ENCODE measurements at places on chromosomes 16 and 17. TPM values are rescaled to one million over a fixed set of nuclear protein-coding genes. Genes with fewer than 3 reads are reported as not detected.

The HS3ST3A1 gene
- 0.53 TPM for total RNA-seq

GRCh38 chr17:9177212-9177611 lies 155.9 kb downstream of the NTN1 start:
- no peak for DNase-seq

The ENPP7 gene
- not detected for total RNA-seq

DNA sequence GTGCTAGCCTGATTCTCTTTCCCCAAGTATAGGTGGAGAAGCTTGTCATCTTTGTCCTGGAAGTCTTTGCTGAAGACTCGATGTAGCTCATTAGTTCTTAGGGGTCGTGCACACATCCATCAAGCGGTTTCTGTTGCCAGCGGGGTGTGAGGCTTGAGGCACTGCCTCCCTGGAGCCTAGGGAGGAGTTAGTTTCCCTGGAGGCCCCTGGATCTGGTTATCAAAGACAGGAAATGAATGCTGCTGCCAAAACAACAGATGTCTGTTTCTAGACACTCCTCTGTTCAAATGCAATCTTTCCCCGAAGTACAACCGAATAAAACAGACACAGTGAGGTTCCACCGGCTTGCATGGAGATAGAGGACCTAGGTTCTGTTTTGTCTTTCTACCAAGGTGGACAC lies 17.5 kb downstream of the HS3ST4 start:
- DNase-seq = no peak

The KRTAP4-5 gene
- not detected for total RNA-seq

The KIF1C gene
- total RNA-seq = 26.9 TPM

The TLE7 gene
- total RNA-seq = not detected

GRCh38 chr16:50615891-50616290 lies 65.2 kb downstream of the SNX20 start:
- DNase-seq = no peak

The CDH11 gene
- total RNA-seq = 428 TPM

DNA sequence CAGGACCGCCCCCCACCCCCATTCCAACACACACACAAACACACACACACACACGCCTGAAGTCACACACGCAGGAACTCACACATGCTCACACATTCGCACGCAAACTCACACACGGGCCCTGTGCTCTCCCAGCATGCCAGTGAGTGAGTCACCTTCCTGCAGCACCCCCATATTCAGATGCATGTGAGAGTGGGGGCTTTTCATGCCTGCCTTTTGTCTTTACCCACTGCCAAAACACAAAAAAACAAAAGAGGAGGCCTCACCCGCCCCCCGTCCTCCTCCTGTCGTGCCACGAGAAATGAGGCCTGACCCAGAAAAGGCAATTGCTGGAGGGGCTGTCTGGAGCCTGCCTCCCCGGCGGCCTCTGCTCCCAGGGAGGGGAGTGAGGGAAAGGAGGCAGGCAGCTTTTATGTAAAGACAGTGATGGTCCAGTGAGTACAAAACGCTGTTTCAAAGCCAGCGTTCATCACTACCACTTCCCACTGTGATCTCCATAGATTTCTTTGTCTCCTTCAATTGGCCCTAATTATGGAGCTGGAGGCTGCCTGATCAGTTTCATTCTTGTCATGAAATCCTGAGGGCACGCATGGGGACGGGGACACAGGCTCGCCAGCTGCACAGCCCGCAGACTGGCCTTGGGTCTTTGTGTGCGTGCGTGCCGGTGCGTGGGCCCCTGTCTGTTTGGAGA lies 29.5 kb upstream of the GSE1 start:
- DNase-seq = no peak

The MYO15A gene
- total RNA-seq = 1.2 TPM

The NEK8 gene
- 3.2 TPM for total RNA-seq

DNA sequence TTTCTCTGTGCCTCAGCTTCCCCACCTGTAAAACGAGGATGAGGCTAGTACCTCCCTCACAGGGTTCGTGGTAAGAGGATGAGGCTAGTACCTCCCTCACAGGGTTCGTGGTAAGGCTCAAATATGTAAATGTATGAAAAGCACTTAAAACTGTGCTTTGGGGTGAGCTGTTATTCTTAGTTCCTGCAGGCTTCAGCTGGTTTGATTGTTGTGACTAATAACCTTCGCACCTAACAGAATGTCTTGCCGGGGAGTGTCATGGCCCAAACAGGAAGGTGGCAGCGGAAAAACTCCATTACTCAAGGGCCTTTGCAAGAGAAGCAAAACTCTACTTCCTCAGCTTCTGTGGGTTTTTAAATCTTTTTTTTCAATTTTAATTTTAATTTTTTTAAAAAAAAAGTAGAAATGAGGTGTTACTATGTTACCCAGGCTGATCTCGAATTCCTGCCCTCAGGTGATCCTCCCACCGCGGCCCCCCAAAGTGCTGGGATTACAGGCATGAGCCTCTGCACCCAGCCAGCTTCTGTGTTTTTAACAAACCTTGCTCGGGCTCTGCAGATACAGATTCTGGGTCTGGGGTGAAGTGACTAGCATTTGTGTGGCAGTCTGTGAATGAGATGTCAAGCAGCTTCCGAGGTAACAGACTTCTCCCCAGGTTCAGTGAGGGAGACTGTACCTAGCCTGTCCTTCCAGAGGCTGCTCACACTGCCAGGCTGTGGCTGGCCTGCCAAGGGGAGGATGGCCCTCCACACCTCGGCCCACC lies 103.0 kb downstream of the RAB11FIP4 start:
- DNase-seq = no peak

- DNase-seq = no peak
Measured at GRCh38 chr16:24013054-24013636, 177.4 kb downstream of the PRKCB start.

The ABCA10 gene
- total RNA-seq = 40.4 TPM

The EVPLL gene
- total RNA-seq = 0.90 TPM

- DNase-seq = no peak
Measured at GRCh38 chr16:3066440-3066748, 954 bp downstream of the IL32 start.

GRCh38 chr17:9991351-9991750 lies 86.3 kb upstream of the RCVRN start:
- no peak for DNase-seq

The LDHD gene
- total RNA-seq = 1.5 TPM

GRCh38 chr16:79469999-79470398 lies 130.5 kb downstream of the MAF start:
- no peak for DNase-seq

GRCh38 chr17:83064021-83064731 lies 15.2 kb upstream of the METRNL start:
- DNase-seq = no peak

The MC1R gene
- 3.8 TPM for total RNA-seq

The ELMO3 gene
- 2.7 TPM for total RNA-seq

DNA sequence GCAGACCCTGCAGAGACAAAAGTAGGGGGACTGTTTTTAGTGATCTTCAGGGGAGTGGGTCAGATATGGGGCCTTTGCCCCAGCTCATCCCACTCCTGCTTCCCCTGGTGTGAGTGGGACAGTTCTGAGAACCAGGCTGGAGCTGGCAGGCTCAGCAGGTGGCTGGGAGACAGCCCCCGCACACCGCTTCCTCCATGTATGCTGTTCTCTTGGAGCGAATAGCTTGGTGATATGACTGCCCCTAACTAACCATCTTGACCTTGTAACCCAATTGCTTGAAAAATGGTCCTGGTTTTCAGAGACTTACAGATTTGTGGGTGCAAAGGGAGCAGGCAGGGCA lies 61.5 kb downstream of the PRMT7 start:
- no peak for DNase-seq

- DNase-seq = no peak
Measured at GRCh38 chr17:50630524-50631194, 4.0 kb upstream of the ABCC3 start.

All from urinary bladder (tissue), 4 donors.